ENCODE measurements at places on chromosomes 3 and 15.

- no peak for DNase-seq
Measured at GRCh38 chr3:42742688-42743087, 30.4 kb downstream of the CCDC13 start.

GRCh38 chr15:44137750-44138149 lies 57.3 kb downstream of the FRMD5 start:
- DNase-seq, result no peak

- DNase-seq, result no peak
Measured at GRCh38 chr15:48345516-48345915, 14.3 kb downstream of the DUT start.

DNA sequence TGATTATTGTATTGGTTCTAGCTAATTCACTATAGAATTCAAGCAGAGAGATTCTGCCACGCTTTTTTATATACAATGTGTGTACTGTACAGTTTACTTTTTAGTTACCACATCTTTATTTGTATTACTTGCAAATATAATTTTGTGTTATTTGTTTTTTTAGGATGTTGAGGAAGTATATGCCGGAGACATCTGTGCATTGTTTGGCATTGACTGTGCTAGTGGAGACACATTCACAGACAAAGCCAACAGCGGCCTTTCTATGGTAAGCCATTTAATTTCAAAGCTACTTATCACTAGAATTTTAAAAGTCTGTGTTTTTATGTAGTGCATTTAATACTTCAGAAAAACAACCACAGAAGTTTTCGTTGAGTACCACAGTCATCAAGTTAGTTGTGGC lies 11.7 kb downstream of the LXN start:
- no peak for DNase-seq

DNA sequence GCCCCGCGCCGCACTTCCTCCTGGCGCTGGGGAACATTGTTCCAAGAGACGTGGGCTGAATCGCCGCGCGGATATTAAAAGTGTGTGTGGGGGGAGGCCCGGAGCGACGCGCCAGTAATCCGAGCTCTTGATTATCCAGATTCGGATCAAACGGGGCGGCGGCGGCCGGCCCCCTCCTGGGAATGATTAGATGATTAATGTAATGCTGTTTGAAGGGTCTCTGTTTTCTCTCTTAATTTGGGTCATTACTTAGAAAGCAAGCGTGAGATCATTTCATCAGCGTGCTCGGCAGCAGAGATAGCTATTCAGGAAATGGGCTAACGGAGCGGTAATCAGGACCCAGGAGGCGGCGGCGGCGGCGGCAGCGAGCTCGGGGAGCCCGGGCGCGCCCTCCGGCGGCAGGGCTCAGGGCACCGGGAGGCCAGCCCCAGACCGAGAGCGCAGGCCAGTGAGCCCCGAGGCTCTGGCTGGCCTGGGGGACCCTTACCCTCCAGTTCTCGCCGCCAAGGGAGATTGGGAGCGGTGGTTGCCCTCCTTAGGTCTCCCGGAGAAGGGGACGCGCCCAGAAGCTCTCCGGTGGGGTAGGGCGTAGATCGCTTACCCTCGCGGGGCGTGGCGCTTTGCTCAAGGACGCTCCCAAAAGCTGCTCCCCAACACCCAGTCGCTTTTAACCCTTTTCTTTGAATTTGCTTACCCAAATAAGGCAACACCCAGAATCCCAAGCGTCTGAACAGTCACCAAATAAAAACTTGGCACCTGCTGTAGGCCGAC lies 4.5 kb downstream of the FEZF2 start:
- DNase-seq, result no peak

DNA sequence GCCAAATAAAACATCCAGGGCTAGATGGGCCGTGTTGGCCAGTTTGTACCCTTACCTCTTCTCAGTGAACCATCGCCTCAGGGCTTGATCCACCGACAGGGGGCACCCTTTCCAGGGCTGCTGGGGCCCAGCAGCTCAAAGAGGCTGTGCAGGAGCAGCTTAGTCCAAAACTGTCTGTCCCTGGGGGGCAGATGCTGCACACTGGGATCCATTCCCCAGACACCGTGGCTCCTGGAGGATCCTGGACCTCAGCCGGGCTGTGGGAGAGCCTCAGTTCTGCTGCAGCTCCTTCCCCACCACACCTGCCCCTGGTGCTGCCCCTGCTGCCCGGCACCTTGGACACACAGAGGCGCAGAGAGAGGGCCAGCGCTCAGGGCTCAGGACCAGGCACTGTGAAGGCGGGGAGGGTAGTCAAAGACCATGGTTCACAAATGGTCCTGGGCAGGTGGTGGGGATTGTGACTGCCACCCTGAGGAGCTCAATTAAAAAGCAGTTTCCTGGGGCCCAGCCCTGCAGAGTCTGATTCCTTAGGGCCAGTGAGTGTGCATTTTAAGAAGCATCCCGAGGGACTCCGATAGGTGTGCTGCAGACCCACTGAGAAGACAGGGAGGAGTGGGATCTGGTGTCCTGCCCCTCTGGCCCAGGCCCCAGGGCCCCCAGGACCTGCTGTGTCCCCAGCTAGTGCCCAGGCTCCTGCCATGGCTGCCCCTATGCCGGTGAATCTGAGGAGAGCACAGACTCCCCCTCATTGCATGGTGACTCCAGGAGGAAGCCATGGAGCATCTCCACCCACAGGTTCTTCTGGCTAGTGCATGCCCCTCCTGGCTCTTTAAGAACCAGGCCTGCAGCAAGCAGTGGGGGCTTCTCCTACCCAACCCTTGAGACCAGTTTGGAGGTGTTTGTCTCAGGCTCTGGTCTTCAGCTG lies 86.5 kb upstream of the PRR20G start:
- DNase-seq, result no peak

GRCh38 chr15:89326316-89326715 lies 8.3 kb downstream of the POLG start:
- DNase-seq, result no peak

DNA sequence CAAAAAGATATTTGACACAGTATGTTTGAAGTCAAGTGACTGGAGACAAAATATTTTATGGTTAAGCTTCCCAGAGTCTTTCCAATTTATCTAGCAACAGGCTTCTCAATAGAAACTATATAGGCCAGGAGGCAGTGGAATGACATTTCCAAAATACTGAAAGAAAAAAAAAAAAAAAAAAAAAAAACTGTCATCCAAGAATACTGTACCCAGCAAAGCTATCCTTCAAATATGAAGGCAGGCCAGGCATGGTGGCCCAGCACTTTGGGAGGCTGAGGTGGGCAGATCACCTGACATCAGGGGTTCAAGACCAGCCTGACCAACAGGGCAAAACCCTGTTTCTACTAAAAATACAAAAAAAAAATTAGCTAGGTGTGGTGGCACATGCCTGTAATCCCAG lies 20.9 kb downstream of the NME9 start:
- no peak for DNase-seq

- DNase-seq, result no peak
Measured at GRCh38 chr3:4856136-4856535, 123.1 kb upstream of the BHLHE40 start.

GRCh38 chr3:134959516-134959915 lies 164.5 kb downstream of the EPHB1 start:
- DNase-seq, result no peak

- DNase-seq, result no peak
Measured at GRCh38 chr3:55877703-55878102, 390.6 kb upstream of the WNT5A start.

DNA sequence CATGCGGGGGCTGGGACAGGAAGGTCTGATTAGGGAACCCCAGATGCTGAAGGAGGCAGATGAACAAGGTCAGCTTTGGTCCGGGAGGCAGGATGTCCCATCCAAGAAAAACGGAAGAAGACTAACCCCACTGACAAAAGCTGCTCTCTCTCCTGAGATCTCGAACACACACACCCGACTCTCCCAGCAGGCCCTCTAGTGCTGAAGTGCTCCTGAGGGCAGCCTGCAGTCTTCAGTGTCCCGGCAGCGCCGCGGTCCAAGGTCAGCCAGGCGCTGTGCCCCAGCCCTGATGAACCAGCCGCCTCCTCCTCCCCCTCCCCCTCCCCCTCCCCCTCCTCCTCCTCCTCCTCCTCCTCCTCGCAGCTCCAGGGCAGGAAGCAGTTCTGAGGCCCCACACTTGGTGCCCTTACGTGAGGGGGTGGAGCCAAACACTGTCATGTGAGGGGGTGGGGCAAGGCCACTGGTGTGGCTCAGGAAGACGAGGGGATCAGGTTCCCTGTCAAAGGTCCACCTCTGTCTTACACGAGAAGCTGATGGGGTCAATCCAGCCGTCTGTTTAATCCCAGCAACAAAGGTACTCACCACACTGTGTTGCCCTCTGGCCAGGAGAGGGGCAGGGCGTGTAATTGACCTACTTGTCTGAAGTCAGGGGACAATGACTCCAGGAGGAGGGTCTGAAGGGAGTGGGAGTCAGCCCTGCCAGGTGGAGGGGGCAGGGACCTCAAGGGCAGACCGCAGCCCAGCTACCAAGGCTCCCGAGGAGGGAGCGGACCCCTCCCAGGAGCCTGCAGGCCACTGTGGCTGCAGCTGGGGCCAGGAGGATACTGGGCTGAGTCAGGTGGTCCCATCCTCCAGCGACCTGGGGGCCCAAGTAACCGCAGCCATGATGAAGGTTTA lies 34.3 kb downstream of the PRR23E start:
- DNase-seq, result no peak

- no peak for DNase-seq
Measured at GRCh38 chr3:58298190-58298589, 7.9 kb upstream of the RPP14 start.

- no peak for DNase-seq
Measured at GRCh38 chr3:136239094-136239493, 11.0 kb upstream of the PCCB start.

DNA sequence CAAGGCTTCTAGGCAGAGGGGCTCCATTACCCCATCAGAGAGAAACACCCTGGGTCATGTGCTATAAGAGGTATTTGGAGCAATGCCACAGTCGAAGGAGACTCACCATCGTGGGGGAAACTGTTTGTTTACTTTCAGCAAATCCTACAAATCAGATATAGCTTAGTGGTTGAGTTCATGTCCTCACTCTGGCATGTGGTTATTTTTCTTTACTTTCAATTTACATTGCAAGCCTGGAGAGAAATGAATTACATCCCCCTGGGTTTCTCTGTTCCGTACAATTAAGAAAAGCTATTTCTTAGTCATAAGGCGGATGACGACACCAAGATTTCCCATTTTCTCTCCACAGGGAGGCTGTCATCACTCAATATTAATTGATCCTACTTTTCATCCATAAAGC lies 36.9 kb downstream of the RFTN1 start:
- no peak for DNase-seq

DNA sequence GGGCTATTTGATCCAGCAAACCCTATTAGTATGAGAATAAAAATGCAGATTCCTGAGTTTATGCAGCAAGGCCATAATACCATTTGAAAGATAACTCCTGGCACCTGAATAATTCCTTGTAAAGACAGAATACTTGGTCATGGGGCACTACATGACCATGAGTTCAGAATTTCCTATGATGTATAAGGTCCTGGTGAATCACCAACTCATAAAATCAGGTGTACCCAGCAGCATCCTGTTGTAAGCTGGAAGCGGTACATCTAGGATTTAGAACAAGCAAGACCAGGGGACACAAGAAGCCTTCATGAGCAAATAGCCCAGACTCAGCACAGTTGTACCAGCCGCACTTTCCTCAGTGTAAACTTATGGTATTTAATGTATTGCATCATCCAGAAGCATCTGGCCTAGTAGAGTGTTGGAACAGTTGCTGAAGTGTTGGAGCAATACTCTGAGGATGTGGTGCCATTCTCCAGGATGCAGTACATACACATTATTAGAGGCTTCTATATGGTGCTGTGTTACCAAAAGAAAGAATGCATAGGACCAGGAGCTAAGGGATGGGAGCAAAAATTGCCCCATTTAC lies 233.4 kb downstream of the SQOR start:
- no peak for DNase-seq

DNA sequence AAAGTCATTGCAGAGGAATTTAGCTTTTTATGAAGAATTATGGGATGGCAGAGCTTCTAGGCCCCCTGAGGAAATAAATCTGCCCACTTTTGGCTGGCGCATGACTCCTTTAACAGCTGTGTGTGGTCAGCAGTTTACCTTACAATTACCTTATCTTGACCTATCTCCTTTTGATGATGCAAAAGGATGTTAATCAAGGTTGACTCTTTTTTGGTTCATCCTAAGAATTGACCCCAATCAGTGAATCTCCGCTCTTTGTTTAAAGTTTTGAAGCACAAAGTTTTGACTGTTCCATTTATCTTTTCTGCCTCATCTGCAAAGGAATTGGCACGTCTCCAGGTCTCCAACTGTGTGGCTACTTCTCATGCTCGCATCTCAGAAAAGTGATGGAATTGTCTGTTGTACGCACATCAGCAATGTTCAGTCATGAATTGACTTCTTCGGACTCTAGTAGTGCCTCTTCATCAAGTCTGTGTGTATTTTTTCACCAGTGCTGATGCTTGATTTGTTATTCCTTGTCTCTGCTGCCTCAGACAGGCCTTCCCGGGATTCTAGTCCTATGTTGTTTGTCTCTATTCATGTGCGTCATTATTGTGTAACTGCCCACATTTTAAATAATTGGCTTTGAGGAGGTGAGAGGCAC lies 196.2 kb upstream of the CFAP20DC start:
- no peak for DNase-seq

DNA sequence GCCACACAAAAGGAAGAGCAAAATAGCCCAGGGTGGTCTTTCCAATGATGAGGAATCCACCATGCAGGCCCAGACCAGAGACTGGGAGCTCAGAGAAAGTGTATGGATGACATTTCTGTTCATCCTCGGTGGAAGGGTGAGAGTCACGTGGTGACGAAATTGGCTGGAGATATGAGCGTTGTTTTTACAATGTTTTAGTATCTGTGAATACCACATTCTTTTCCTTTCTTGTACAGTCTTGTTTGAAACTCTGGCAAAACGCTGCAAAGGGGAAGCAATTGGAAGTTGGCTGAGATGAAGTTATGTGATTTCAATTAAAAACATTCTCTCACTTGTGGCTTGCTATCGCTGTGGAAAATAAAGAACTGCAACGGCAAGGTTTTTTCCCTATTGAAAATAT lies 137.5 kb downstream of the MAGI1 start:
- no peak for DNase-seq

DNA sequence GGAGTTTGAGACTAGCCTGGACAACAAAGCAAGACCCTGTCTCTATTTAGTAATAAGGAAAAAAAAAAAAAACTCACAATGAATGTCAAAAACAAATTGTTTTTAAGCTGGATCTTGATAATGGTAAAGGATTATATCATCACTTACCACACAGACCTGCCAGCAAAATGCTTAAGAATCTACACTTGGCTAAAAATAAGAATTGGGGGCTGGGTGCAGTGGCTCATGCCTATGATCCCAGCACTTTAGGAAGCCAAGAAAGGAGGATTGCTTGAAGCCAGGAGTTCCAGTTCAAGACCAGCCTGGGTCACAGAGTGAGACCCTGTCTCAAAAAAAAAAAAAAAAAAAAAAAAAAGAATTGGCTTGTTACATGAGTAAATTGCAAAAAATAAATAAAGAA lies 31.0 kb downstream of the ACAP2 start:
- DNase-seq, result no peak

DNA sequence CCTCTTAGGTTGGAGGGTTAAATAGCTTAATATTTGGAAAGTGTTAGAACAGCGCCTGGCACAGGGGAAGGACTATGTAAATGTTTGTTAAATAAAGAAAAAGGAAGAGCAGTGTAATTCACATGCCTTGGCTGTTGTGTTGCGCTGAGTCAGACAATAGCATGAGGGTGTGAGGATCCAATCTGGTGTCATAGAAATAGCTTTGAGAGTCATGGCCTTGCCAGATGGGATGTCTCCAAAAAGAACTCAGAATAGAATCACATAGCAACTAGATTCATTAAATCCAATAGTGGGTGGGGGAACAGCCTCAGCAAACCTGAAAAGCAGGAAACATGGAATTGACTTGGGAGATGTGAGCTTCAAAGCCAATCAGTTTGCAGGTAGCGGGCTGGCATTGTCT lies 3.9 kb upstream of the RBSN start:
- DNase-seq, result no peak

- DNase-seq, result no peak
Measured at GRCh38 chr3:155702745-155703591, 41.9 kb downstream of the PLCH1 start.
